ENCODE measurements at places on chromosomes 4 and X.

DNA sequence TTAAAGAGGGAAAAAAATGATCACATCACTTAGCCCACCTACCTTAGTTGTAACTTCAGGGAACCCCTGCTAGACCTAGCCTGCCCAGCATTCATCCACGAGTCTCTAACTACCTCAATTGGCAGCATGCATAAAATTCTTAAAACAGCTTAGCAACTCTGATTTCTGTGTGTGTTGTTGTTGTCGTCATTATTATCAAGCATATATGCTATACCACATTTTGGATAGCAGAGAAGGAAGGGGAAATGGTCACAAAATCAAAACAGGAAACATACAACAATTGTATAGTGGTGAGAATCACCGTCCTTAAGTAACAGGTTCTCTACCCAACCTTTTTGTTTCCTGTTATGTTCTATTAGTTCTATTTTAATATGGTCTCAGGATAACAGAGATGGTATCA, 2.7 kb upstream of the ACOT9 start:
- no peak for DNase-seq

- no peak for DNase-seq
Observed at GRCh38 chr4:2822461-2823300, 21.0 kb upstream of the ADD1 start.

DNA sequence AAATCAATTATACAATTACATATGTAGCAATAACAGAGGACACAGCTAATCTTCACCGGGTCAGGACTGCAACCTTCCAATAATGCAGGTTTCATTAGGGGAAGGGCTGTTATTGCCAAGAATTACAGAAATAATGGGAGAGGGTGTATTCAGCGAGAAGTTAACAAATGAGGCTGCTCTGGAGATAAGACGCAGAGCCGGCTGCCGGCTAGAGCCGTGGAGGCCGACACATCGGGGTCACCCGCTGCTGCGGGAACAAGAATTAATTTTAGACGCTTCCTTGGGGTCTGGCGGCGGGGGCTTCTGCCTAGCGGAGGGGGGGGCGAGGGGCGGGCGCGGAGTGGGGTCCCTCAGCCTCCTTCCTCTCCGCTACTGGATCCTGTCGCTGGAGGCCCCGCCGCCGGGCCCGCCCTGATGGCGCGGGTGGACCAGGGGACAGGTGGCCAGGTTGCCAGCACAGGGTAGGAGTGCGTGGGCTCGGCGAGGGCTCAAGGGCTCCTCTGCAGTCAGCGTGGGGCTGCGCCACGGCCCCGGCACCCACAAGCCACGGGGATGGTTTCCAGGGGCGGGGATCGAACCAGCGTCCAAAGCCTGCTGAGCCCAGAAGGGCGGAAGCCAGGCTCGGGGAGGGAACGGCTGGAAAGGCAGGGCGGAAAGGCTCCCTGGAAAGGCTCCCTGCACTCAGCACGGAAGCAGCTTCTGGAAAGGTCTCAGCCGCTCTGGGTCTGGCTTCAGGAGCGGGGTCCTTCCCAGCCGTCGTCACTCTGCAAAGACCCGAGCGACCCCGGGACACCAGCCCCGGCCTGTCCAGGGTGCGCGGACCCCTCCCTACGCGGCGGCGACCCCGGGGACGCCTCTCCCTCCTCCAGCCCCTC, 113.8 kb upstream of the NKX1-1 start:
- peak; percentile 11 for DNase-seq

GRCh38 chr4:161359491-161359890, 804.3 kb downstream of the FSTL5 start:
- DNase-seq, result no peak

DNA sequence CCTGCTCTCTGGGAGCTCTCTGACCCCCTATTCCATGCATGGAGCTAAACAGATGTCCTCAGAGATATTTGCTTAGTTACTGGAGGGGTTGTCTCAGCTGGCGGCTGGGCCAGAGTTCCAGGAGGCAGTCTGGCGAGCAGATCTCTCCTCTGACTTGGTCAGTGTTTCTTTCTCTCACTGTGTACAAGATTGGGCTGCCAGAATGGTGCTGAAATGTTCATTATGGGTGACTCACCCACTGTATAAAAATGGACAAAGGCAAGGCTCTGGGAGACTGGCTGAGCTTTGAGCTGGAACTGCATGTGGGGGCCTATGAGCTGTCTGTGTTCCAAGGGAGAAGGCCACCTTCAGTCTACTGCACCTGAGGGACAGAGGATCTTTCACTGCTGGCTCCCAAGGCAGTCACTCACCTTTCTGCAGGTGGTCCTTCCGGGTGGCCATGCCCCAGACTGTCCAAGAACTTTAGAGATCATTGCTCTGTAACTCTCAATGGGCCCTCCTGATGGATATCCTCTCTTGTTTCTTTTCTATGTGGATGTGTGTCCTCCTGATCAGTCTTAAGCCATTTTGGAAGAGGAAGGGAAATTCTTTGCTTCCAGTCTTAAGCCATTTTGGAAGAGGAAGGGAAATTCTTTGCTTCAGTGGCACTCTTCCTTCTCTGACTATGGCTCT, 88.2 kb downstream of the CFAP299 start:
- no peak for DNase-seq

DNA sequence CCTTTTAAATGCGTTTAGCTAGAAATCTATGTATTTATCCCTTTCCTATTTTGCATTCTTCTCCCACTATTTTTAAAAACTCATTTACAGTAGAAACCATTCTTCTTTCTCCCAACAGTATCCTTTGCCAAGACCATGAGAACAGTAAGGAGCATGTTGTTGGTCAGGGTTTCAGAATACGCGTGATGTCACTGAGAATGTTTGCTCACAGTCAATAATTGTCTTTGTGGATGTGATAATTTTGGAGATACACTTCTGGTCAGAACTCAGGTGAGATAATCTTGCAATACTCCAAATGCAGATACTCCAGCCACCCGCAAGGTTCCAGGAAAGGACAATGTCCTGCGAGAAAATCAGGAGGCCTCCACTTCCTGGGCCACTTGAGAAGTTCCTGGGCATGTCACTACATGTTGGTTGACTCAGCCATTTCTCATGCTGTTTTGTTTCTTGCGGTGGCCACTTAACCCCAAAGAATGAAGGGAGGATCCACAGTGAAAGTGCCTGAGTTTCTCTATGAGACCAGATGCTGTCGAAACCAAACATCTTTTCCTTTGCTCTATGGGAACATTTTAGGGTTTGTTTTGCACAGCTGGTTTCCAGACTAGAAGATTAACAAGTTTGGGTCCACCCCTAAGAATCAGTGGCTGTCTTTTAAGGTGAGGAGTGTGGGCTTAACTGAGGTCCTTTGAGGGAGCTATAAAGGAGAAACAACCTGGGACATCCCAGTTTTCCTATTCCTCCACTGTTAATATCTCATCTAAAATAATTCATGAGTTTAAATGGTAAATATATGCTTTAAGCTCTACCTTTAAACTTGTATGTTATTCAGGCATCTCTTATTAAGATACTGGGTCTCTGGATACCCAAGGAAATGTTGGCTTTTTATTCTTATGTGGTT, 116.0 kb downstream of the SOWAHB start:
- peak; percentile 93 for DNase-seq

DNA sequence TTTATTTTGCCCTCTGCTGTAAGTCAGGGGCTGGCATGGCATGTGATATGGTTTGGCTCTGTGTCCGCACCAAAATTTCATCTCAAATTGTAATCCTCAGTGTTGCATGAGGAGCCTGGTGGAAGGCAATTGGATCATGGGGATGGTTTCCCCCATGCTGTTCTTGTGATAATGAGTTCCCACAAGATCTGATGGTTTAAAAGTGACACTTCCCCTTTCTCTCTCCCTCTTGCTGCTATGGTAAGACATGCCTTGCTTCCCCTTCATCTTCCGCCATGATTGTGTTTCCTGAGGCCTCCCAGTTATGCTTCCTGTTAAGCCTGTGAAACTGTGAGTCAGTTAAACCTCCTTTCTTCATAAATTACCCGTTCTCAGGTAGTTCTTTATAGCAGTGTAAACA, 72.0 kb upstream of the MSX1 start:
- no peak for DNase-seq

- no peak for DNase-seq
Observed at GRCh38 chr4:88382621-88383020, 4.0 kb downstream of the HERC6 start.

- DNase-seq, result no peak
Observed at GRCh38 chrX:151346931-151347543, 50.0 kb upstream of the VMA21 start.

- DNase-seq, result peak; percentile 3
Observed at GRCh38 chrX:77572322-77572721, 125.1 kb downstream of the FGF16 start.

GRCh38 chrX:132034648-132035047, 11.5 kb downstream of the STK26 start:
- DNase-seq, result no peak

DNA sequence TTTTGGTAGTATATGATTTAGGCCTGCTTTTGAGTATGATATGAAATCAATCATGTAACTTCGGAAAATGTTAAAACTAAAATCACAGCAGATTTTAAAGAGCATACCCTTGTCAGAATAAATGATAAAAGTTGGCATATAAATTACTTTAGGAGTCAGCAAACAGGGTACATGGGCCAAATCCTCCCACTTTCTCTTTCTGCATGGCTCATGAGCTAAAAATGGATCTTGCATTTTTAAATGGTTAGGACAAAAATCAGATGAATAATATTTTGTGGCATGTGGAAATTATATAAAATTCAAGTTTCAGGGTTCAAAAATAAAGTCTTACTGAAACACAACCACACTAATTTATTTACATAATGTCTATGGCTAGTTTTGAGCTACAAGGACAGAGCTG, 214.9 kb downstream of the GASK1B start:
- no peak for DNase-seq
